ENCODE measurements at places on chromosomes 4 and X.
A peak's percentile ranks its signal among the peaks of the same experiment; 100 is the strongest.

- DNase-seq = no peak
These were observed 128.6 kb upstream of the NPY2R start for GRCh38 chr4:155079871-155080270.

DNA sequence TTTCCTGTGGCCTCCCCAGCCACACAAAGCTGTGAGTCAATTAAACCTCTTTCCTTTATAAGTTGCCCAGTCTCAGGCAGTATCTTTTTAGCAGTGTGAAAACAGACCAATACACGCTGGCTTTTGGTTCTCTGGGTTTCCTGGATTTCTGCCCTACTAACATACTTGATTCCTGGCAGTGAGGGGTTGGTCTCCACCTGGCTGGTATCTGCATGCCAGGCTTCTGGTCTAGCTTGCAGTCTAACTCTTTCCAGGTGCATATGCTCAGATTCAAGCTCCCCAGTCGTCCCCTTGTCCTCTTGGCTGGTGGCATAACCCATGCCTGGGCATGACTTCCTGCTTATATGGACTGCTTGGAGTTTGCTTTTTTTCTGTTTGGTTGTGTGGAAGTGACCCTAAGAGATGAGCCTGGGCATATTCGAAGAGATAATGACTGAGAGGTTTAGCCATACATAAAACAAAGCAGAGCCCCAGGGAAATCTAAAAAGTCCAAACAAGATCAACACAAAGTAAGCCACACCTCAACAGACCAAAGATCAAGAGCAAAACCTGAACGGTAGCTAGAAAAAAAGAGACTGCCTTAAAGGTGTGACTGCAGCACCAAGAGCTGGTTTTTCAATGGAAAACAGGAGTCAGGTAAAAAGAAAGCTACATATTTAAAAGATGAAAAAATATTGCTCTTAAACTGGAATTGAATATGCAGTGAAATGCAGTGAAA, 102.1 kb upstream of the STS start:
- no peak for DNase-seq

DNA sequence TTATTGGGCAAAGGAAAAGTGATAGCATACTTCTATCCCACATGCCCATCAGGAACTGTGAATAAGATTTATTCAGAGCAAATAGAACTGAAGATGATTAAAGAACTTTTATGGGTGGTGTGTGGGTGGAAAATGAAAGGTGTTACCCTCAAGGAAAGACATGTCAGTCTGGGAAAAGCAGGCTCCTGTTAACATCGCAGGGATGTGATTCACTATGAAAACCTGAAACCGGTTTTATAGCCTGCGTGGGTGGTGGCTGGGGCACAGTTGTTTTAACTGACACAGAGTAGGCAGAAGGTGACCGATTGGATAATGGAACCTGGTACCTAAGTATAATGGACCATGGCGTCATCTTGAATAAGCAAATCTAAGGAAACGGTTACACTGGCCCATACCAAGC, 61.3 kb upstream of the CASK start:
- DNase-seq = no peak

- no peak for DNase-seq
These were observed 39.1 kb downstream of the HAND2 start for GRCh38 chr4:173490817-173491528.

DNA sequence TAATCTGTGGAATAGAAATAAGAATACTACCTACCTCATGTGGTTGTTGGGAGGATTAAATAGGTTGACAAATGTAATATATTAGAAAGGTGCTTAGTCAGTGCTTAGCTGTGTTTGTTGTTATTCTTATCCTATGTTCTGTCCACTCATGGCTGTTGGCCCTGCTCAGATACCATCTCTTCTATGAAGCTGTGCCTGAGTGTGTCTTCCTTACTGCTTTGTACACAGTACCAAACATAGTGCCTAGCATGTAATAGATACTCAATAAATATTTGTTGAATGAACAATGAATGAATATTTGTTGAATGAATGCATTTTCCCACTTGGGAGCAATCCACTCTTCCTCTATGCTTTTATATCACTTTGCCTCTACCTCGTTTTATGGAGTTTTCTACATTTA, 57.2 kb downstream of the NHS start:
- no peak for DNase-seq

DNA sequence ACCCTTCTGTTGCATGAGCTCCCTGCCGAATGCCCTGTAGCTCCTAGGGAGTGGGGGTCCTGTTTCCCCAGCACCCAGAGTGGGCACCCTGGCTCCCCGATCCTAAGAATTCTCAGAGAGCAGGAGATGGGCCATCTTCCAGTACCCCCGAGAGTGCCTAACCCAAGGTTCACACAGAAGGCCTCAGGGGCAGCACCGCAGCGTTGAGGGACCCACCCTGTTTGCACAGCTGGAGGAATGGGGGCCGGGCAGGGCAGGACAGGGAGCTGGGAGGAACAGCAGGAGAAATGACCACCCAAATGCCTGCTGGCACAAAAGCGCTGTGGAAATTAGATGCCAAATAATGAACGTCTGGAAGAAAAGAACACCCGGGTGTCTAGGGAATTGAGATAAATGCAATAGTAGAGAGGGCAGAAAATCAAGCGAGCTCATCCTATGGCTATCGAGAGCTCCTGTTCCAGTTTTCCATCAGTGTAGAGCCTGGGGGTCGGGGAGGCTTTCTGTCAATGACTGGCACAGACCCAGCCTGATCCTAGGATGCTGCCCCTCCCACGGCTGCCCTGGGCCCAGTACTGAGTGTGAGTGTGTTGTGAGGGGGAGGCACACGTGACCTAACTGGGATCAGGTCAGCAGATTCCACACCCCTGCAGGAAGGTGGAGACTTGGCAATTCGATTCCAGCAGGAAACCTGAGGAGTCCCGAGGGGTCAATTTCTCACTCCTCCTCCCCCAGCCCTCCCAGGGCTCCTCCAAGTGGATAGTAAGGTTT, 25.7 kb downstream of the SEPTIN6 start:
- DNase-seq = no peak

GRCh38 chr4:38674258-38675144, 10.5 kb downstream of the KLF3 start:
- no peak for DNase-seq

DNA sequence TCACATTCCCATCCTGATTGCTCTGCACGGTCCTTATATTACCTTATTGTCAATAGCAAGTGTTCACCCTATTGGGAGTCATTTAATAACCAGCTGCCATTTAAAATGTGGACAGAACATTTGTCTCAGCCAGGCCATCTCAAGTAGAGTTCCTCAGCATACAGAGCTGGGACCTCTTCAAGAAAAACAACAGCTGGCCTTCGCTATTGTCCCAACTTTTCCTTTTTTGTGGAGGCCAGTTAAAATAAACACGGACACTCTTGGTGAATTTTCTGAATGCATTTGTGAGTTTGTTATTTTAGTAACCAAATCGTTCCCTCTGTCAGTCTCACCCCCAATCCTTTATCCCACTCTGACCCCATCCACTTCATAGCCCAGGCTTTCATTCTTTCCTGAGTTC, 395.3 kb upstream of the PITX2 start:
- no peak for DNase-seq

DNA sequence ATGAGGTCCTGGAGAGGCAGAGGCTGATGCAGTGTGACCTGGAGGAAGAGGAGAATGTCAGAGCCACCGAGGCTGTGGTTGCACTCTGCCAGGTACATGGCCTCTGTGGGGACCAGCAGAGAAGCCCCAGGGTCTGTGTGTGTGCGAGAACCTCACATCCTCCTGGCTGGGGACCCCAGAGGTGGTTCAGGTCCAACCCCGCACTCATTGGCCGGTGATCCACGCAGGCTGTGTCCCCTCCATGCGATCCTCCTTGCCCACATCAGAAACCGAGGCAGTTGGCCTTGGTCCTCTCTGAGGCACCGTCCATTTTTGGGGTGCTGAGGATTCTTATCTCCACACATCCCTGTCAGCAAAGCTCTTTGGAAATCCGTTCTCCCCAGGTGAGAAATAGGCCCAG, 45.3 kb downstream of the EVC start:
- no peak for DNase-seq

DNA sequence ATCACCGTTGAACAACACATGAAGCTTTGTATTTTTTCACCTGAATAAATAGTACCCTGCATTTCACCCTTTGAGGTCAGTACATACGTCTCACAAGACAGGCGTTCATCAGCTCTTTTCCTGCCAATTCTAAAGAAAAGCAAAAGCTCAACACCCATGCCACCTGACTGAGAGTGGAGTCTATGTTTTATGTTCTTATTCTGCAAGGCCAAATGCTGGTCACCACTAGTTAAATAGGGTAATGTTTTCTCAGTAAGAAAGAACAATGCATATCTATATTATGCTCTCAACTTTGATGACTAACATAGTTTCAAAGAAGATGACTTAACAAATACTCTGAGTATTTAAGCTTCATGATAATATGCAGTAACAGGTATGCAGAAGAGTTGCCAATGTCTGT, 336.3 kb upstream of the BMP3 start:
- no peak for DNase-seq

- no peak for DNase-seq
These were observed 25.3 kb downstream of the TSC22D3 start for GRCh38 chrX:107750263-107750662.

DNA sequence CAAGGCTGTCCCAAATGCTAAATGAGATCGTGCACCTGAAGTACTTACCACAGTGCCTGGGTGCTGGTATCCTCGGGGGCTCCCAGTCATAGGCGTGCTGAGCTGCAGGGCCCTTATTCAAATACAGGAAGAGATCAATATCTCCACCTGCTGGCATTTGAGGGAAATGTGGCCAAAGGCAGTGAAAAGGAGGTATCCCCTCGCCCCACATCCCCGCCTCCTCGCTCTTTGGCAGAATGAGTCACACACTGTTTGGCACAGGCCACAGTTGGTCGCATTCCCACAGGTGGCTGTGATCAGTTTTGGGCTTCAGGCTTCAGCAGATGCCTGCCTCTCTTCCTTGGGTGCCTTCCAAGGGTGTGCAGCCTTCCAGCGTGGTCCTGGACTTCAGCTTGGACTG, 28.4 kb downstream of the ZNF185 start:
- peak; percentile 76 for DNase-seq

- no peak for DNase-seq
These were observed 267.5 kb downstream of the ANKRD50 start for GRCh38 chr4:124445071-124445470.

- DNase-seq = peak; percentile 44
These were observed 54.2 kb downstream of the TMA16 start for GRCh38 chr4:163548481-163549243.

DNA sequence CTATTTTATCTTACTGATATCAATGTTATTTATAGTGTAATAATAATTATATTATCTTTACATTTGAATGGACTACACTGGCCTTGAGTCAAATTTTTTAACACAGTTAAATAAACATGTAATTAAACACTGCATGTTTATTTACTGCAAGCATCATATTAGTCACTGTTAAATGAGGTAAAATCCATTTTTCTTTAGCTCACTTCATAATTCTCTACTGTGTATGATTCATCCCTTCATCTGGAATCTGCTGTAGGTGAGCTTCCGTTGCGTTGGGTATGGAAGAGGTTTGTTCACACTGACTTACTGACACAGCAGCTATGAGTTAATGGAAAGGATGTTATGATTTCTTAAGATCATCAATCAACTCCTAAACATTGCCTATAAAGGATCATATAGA, 572.3 kb downstream of the PCDH11X start:
- DNase-seq = no peak

GRCh38 chr4:44210750-44211149, 237.9 kb downstream of the KCTD8 start:
- no peak for DNase-seq

GRCh38 chrX:150375243-150375770, 12.2 kb downstream of the MAMLD1 start:
- no peak for DNase-seq

DNA sequence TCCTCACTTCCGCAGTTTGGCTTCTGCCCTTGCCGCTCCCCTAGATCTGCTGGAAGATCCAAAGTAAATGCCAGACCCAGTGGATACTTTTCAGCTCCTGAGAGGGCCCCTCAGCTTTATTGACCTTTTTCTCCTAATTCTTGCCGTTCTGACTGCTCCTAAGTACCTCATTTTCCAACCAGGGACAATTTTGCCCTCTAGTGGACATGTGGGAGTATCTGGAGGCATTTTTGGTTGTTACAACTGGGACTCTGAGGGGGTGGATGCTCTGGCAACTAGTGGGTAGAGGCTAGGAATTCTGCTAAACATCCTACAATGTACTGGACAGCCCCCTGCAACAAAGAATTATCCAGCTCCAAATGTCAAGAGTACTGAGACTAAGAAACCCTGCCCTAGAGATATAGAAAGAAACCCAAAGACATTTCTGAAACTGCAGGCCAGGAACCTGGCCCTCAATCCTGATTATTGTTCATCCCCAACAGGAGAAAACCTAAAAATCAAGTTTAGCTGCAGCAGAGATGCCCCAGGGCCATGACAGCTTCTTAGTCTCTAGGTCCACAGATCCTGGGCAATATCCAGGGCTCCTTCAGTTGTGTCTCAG, 3.4 kb downstream of the TEX13B start:
- no peak for DNase-seq

GRCh38 chr4:113457886-113458285, 303.7 kb downstream of the CAMK2D start:
- DNase-seq = no peak

DNA sequence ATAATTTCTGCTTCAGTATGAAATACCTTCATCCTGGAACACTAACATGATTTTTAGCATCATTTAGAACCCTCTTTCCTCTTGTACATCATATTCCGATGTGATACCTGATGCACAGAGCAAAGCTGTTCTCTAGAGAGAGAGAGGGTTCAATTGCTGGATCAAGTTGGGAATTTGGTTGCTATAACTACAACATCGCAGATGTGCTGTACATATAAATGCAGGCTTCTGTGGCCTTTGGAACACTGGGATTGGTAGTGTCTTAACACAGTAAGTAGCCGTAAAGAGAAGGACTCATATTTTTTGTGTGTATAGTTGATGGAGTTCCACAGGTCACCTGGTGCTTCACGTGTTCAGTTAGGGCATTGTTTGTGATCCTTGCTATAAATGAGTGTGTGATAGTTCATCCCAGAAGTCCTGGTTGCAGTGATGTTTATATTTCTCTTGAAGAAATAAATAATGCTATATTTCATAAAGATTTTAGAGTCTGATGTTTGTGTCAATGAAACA, 119.2 kb downstream of the RAPGEF2 start:
- DNase-seq = no peak

DNA sequence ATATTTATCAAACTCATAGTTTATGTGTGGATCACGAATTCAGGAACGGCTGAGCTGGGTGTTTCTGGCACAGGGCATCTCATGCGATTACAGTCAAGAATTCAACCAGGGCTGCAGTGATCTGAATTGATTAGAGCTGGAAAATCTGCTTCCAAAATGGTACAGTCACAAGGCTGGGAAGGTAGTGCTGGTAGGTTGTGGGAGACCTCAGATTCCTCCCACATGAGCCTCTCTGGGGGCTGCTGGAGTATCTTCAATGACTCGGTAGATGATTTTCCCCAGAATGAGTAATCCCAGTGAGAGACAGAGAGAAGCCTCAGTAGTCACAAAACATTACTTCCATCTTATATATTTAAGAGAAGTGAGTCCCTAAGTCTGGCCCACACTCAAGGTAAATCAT, 36.2 kb upstream of the PRDX4 start:
- DNase-seq = no peak

DNA sequence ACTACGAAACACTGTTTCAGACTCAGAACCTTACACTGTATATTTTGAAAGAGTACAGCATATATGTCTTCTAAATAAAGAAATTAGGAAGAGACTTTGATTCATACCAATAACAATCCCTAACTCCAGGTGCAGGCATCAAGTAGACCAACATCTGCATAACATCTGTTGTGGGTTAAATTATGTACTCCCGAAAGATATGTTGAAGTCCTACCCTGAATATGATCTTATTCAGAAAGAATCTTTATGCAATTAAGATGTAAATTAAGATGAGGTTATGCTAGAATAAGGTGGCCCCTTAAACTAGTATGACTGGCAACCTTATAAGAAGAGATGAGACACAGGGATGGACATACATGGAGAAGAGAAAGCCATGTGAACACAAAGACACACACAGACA, 117.9 kb downstream of the INPP4B start:
- DNase-seq = no peak
